ENCODE measurements at places on chromosomes 7 and 10.

DNA sequence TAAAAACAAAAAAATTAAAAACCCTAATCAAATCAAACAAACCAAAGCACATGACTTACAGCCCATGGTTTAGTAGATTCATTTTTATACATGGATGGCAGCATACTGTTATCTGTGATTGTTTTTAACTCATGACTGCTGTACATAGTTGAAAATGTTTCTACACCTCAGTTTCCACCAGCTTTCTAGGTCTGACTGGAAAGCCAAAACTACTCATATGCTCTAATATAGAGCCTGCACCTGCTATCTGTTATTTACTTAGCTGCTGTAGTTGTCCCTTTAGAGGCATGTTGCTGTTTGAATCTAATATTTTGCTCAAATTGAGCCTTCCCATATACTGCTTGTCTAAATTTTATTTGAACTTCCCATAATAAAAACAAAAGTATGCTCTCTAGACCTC is 289.9 kb upstream of the LRRN3 start:
- DNase-seq: no peak

DNA sequence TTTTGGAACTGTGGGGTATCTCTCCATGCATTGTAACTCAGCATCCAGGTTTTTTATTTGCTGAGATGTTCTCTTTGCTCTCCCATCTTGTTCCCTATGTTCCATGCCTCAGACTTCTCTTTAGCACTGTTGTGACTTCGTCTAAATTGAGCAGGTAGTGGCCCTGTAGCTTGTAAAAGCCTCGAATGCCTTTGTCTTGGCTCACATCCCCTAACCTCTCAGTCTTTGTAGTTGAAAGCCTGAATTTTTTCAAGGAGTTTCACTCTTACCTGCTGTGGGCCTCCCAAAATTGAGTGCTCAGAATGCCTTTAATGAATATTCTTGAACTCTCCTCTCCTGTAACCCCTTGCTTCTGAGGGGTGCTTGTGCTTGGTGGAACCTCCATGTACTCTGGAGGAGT is 1137.3 kb downstream of the REEP3 start:
- DNase-seq: no peak

GRCh38 chr10:74755273-74755672 is 71.1 kb upstream of the KAT6B start:
- DNase-seq: no peak

DNA sequence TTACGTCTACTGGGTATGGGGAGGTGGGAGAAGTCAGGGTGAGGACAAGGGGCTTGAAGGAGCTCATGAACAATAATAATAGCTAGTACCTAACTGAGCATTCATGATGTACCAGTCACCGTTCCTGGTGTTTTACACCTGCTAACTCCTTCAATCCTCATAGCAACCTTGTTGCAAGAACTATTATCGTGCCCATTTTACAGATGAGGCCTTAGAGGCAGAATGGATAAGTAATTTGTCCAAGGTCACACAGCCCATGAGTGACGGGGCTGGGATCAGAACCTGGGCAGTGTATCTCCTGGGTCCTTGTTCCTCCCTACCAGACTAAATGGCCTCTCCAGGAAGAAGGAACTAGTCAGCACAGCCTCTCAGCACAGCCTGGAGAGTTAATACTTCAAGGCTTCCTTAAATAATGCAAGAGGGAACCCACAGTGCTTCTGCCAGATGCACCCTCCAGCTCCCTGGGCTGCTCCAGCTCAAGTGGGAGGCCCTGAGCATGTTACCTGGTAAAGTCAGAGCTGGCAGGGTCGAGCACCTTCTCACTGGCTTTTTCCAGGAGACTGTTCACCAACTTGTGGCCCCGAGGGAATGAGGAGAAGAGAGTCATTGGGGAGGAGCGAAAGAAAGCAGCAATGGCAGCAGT is 28.8 kb downstream of the RRP12 start:
- DNase-seq: no peak

- no peak for DNase-seq
Observed at GRCh38 chr10:70648427-70648826, 23.9 kb upstream of the ADAMTS14 start.

- no peak for DNase-seq
Observed at GRCh38 chr7:33806298-33807154, 98.8 kb upstream of the BMPER start.

DNA sequence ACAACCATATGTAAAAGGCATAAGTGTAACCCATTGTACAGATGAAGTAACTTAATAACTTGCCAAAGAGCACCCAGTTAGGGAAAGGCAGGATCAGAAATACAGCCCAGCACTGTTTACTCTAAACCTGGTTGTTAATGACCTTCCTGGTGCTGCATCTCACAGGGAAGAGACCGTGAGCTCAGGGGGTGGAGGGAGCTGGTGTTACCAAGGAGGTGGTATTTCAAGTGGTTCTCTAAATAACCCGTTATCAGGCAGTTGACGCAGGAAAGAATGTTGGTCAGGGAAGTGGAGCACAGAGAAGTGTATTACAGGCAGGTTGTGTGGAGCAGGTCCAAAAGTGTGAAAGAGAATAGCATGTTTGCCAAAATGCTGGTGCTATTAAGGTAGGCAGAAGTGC is 4.4 kb upstream of the ST7 start:
- no peak for DNase-seq

DNA sequence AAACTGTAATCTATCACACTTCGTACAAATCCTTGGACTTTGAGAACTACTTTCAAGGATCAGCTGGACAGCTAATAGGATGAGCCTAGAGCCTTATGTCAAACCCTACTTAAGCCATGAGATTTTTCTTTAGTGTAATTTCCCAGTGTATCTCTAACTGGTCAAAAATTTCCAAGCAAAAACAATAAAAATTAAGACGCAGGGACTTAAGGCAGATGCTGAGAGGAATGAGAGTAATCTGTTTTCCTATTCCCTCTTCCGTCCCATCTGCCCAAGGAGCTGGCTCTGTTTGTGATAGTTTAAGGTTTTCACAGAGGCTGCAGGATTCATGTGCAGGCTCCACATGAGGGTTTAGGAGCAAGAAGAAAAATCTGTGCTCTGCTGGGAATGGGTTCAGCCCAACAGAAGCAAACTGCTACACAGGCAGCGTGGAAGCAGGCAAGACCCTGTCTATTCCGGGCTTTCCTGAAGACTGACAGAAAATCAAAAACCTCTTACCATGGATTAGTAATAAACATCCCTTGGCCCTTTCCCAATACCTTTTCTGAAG is 62.2 kb downstream of the ARMH3 start:
- no peak for DNase-seq

DNA sequence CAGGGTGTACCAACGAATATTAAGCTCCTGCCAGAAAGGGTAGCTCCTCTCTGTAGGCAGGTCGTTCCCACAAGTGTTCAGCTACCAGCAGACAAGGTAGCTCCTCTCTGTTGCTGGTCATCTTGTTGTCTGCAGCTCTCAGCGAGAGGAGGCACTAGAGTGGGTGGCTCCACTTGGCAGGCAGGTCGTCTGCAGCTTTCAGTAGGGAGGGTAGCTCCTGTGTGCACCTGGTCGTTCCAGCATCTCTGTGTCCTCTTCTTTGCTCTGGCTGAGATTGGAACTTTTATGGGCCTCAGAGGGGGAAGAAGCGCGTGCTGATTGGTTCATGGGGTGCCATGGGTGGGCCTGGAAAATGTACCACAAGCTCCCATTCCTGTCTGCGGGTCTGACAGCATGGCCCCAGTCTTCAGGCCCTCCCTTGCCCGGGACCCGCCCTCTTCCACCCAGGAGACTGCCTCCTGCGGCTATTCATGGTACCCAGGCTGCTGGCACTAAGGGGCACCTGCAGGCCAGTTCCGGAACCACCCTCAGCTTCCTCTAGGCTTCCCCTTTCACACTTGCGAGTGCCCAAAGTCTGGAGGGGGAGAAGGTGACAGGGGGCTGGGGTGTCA is 63.9 kb upstream of the CACNA2D1 start:
- no peak for DNase-seq

DNA sequence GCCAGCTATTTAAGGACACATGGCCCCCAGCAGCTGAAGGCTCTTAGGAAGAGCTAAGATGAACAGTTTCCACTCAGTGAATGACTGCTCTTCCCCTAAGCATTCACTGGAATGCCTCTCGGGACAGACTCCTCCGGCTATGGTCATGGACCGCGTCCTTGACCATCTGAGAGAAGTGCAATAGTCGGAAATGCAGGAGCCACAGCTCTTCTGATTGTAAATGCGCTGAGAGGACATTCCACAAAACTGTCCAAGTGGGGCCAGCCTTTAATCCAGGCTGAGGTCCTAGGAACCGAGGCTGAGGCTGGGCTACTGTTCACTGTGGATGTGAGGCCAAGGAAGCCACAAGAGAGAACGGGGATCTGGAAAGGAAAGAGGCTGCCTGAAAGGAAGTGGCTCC is 162.0 kb upstream of the TMEM72 start:
- no peak for DNase-seq

GRCh38 chr7:139915864-139916716 is 87.0 kb downstream of the TBXAS1 start:
- DNase-seq: peak; percentile 21

DNA sequence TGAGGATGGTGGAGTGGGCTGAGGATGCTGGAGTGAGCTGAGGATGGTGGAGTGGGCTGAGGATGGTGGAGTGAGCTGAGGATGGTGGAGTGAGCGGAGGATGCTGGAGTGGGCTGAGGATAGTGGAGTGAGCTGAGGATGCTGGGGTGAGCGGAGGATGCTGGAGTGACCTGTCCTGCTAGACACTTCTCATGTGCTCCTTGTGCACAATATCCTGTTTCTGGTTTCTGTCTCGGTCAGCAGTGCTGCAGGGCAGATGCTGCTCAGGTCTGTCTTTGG is 29.2 kb downstream of the ANXA8 start:
- DNase-seq: no peak

- no peak for DNase-seq
Observed at GRCh38 chr7:113094517-113095249, 8.1 kb upstream of the GPR85 start.

DNA sequence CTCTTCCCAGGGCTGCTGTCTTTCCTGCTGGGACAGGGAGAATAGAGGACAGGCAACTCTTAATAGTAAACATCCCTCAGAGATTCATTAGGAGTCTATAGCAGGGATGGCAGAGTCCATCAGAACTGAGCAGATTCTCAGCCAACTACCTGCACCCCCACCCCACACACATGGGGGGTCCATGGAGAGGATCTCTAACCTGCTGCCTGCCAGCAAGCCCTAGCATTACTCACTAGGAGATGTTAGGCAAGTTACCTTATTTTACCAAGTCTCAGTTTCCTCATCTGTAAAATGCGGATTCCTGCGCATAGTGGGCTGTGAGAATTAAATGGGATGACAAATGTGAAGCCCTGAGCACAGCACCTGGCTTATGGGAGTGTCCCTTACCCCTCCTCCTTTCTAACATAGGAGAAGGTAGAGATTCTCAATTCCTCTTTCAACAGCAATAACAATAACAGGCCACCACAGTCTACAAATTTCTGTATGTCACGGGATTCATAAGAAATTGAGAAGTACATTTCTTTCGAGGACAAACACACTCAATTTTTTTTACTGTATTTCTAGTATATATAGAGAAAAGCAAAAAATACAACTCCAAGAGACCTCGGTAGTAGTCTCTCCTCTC is 23.8 kb upstream of the WDR11 start:
- DNase-seq: no peak

- no peak for DNase-seq
Observed at GRCh38 chr10:99667108-99667751, 7.9 kb downstream of the ENTPD7 start.

DNA sequence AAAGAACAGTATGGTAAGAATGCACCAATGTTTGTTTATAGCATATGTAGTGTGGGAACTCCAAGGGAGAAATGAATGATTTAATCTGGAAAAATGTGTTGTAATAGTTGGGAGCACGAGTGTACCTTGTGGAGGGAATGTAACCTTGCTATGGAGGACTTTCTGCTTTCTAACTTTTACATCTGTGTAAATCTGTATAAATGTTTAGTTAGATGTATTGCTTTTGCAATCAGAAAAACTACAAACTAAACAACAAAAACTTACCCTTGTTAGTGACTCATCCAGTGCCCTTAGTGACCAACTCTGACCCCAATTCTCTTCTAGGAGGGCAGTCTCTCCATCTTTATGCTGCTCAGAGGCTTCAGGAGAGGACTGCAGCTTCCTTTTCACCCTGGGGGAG is 89.3 kb downstream of the CCNY start:
- DNase-seq: no peak

GRCh38 chr10:86389441-86390193 is 23.0 kb upstream of the GRID1 start:
- DNase-seq: no peak

- DNase-seq: no peak
Observed at GRCh38 chr10:113381416-113381815, 171.4 kb upstream of the HABP2 start.

DNA sequence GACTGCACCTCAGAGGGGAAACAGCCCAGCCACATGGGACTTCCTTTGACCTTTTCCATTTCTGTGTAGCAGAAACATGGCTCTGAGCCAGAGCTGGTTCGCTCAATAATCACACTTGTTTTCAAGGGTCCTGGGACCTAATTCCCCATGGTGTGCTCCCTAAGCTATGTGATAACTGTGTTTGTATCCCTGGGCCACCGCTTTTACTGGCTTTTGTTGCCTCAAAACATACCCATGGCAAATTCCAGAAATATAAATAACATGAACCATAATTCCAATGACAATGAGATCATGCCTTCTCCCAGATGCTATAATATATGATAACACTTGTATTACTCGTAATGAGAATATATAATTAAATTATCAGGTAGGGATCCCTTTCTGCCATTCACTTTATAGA is 196.4 kb downstream of the GFRA1 start:
- DNase-seq: no peak

- DNase-seq: peak; percentile 14
Observed at GRCh38 chr10:124611738-124612137, 132.4 kb downstream of the FAM53B start.

DNA sequence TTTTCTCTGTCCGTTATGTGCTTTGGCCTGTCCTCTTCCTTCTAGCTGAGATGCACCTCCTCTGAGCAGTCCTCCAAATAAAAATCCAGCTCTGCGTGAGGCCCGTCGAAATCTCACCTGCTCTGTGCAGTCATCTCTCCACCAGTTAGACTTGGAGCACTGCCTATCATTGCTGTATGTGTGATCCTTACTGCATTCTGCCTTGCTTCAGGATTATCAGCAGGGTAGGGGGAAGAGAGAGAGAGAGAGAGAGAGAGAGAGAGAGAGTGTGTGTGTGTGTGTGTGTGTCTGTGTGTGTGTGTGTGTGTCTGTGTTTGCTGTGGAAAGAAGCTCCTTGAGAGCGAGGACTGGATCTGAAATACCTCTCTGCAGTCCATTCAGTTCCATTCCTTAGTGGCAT is 129.4 kb downstream of the CCNY start:
- no peak for DNase-seq

Data from activated T-cell treated with anti-CD3 and anti-CD28 coated beads for 1 hour (primary cell).